HepG2 (cell line): ENCODE measurements at places on chromosomes 5 and 9. TPM values are rescaled to one million over a fixed set of nuclear protein-coding genes. Genes with fewer than 3 reads are reported as not detected.

The ZNF462 gene
- total RNA-seq: not detected in 2 replicates

- DNase-seq: no peak
- H3K4me1 ChIP-seq: peaks cover 2% of the 10 kb centered on the region; the same call in 1 of the 2 replicates
- no peak overlapping the region for H3K27ac ChIP-seq
- H3K4me3 ChIP-seq: no peak overlapping the region
- H3K36me3 ChIP-seq: no peaks in the 10 kb centered on the region
These were observed 397.0 kb downstream of the NR2F1-AS1 start for GRCh38 chr5:93184041-93184440.

The KCNV2 gene
- not detected in 2 replicates for total RNA-seq

DNA sequence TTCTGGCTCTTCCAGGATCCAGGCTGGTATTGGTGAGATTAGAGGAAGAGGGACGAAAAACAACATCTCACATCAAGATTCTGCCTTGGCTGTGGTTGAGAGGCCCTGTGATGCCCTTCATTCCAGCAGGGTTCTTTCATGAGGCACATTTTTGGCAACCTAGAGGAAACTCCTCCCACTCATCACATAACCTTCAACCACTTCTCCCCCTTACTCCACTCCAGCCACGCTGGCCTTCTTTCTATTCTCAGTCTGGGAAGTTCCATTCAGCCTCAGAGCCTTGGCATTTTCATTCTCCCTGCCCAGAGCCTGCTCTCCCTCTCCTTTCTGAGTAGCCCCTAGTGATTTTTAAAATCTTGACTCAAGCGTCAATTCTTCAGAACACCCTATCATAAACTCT lies 337.5 kb downstream of the ZSWIM6 start:
- H3K27ac ChIP-seq: no peak overlapping the region
- H3K4me1 ChIP-seq: no peaks in the 10 kb centered on the region
- H3K36me3 ChIP-seq: no peaks in the 10 kb centered on the region

GRCh38 chr5:78364005-78364404 lies 3.6 kb downstream of the SCAMP1 start:
- no peak overlapping the region for H3K27ac ChIP-seq
- peaks cover 24% of the 10 kb centered on the region for H3K4me1 ChIP-seq
- H3K36me3 ChIP-seq: no peaks in the 10 kb centered on the region
- no peak for DNase-seq

GRCh38 chr5:61397238-61397637 lies 65.2 kb downstream of the ZSWIM6 start:
- no peak for DNase-seq
- no peaks in the 10 kb centered on the region for H3K36me3 ChIP-seq
- H3K4me3 ChIP-seq: no peak overlapping the region
- no peaks in the 10 kb centered on the region for H3K4me1 ChIP-seq
- H3K27me3 ChIP-seq: no peaks in the 10 kb centered on the region

The ADGRD2 gene
- total RNA-seq: not detected in 2 replicates

DNA sequence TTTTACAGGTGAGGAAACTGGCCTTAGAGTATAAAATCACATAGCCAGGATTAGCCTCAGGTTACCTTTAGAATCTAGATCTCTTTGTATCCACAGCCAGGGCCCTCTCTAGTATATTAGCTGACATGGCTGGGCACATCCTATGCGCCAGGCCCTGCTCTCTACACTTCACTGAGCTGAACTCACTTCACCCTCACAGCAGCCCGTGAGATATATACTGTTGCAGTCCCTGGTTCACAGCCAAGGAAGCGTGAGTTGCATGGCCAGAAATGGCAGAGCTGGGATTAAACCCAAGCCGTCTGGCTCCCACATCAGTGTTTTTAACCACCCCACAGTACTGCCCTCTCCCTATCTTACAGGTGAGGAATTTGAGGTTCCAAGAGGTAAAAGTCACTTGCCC lies 58.4 kb downstream of the DAB2IP start:
- H3K27me3 ChIP-seq: no peaks in the 10 kb centered on the region
- H3K27ac ChIP-seq: no peak overlapping the region
- no peak overlapping the region for H3K4me3 ChIP-seq
- H3K36me3 ChIP-seq: no peaks in the 10 kb centered on the region
- DNase-seq: no peak

- H3K27me3 ChIP-seq: no peaks in the 10 kb centered on the region; the same call in 1 of the 3 replicates
- no peak for DNase-seq
- H3K36me3 ChIP-seq: peaks cover 48% of the 10 kb centered on the region
- peak overlapping the region; percentile 69 for H3K27ac ChIP-seq
These were observed 399 bp downstream of the NDUFA2 start for GRCh38 chr5:140647042-140647419.
